CD4-positive, alpha-beta T cell treated with Interleukin-1 beta for 1 hour (primary cell): ENCODE measurements at places on chromosomes 6 and 20.

DNA sequence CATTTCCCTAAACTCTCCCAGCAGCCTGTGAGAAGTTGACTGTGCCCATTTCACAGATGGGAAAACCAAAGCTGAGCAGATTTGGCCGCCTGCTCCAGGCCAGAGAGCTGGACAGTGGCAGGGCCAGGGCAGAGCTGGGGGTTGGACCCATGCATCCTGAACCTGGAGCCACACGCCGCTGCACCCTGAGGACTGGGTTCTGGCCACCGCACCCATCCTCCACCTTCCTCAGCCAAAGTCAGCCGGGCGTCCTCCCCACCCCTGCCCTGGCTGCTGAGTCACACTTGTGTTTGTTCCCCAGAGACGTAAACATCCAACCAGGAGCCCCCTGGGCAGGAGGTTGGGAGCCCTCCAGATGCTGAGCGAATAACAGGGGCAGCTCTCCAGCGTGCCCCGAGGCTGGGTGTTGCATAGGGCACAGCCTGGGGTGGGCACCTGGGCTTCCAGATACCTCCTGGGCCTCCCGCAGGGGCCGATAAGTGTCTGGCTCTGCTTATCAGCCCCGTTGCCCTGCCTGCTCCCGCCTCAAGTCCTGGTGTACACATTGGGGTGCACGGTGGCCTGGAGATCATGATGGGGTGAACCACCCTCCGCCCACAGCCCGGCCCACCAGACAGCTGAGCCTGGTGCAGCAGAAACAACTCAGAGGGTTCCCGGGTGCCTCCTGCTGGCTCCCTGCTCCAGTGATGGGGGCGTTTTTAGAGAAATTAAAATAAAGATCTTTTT lies 23.8 kb downstream of the RBM38 start:
- DNase-seq = no peak

DNA sequence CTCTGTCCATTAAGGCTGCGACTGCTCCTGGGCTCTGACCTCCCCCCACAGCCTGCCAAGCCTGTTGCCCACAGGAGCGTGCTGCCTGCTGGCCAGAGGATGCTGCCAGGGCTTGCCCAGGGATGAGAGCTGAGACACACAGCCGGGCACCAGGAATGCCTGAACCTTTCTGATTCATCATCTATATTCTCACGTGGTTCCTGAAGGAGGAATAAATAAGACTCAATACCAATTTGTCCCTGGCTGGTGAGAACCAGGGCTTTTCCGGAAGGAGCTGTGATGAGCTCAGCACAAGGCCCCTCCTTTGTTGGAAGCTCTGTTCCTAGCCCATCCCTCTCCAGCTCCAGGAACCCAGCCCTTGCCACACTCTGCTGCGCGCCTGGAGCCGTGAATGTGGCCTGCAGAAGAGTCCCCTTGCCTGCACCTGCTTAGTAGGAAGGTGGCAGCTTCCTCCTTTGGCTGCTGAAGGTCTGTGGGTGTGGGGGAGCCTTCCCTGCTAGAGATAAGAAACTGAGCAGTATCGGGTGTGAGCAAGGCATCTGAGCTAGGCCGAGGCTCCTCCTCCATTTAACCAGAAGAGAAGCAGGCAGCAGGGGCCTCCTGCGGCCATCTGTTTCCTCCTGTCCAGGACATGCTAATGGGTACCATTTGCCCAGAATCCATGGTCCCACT lies 37.9 kb downstream of the SYNDIG1 start:
- no peak for DNase-seq

DNA sequence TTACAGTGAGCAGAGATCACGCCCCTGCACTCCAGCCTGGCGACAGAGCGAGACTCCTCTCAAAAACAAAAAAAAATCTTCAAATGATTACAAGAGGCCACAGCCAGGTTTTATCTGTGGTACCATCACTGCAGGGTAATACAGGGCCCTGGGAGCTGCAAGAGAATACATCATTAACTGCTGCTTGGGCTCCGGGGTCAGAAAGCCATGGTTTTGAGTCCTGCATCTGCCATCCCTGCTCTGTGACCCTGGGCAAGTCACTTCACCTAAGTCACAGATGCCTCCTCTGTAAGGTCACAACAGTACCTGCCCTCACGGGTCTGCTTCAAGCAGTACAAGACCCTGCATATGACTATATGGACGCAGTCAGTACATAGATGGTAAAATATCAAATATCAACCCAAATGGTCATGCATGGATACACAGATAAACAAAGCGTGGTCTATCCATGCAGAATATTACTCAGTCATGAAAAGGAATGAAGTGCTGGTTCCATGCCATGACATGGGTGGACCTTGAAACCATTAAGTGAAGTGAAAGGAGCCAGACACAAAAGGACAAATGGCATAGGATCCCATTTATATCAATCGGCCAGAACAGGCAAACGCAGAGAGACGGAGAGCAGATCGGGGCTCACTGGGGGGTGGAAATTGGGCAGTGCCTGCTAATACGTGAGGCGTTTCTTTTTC lies 83.6 kb downstream of the NFATC2 start:
- DNase-seq = no peak

DNA sequence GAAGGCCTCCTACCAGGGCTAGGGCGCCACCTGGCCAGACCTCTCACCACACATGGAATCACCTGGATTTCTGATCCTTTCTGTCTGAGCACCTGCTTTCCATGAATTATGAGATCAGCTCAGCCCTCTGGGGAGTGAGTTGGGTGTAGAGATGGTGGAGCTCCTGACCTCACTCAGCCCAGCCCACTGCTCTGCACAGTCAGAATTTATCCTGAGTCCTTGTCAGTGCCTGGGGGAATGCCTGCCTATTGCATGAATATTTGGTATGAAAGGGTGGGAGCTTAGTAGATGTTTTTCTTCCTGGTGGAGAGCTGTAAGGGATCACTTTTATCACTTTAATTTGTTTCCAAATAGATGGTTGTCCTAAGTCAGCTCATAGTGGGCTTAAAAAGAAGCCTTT lies 47.5 kb downstream of the DTD1 start:
- DNase-seq = no peak

- no peak for DNase-seq
Measured at GRCh38 chr6:170280689-170281045, 10.2 kb downstream of the DLL1 start.

DNA sequence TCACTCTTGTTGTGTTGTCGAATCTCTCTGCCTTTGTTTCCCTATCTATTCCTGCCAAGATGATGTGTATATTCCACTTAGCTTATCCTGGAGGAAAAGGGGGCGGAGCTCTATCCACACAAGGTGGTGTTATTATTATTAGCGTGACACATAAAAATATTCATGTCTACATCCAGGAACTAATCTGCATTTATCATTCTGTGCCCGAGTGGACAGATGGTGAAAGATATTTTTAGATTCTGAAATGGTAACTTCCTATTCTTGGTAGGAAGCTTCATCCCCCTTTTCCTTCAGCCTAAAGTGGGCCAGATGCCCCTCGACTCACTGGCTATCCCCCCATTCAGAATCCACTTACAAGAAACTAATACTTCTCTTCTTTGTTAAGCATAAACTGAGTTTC lies 2.0 kb downstream of the XKR7 start:
- no peak for DNase-seq

- peak; percentile 48 for DNase-seq
Measured at GRCh38 chr6:41707565-41708200, 27.7 kb downstream of the TFEB start.

- DNase-seq = no peak
Measured at GRCh38 chr6:34529665-34530327, 26.3 kb downstream of the SPDEF start.

GRCh38 chr6:88266126-88266525 lies 100.0 kb upstream of the CNR1 start:
- DNase-seq = no peak

DNA sequence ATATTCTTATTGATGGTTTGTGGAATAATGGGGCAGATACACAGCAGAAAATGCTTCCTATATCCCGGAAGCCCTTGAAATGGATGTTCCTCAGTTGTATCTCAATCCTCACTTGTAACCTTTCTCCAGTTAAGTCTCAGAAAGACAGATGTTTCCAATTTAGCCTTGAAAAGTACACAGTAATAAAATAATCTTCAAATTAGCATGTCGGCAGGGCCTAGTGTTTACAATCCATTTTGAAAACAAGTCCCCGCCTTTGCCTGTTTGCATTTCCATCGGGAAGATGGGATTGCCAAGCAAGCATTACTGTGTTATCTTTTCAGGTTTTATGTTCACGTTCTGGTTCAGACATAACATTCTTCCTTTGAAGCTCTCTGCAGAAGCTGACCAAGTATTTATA lies 41.5 kb downstream of the SNRNP48 start:
- no peak for DNase-seq
